Activated CD4-positive, CD25-positive, alpha-beta regulatory T cell treated with anti-CD3 and anti-CD28 coated beads, Interleukin-2, amount 50 U/mL, for 24 hours (primary cell): ENCODE measurements at places on chromosomes 6 and 20.

DNA sequence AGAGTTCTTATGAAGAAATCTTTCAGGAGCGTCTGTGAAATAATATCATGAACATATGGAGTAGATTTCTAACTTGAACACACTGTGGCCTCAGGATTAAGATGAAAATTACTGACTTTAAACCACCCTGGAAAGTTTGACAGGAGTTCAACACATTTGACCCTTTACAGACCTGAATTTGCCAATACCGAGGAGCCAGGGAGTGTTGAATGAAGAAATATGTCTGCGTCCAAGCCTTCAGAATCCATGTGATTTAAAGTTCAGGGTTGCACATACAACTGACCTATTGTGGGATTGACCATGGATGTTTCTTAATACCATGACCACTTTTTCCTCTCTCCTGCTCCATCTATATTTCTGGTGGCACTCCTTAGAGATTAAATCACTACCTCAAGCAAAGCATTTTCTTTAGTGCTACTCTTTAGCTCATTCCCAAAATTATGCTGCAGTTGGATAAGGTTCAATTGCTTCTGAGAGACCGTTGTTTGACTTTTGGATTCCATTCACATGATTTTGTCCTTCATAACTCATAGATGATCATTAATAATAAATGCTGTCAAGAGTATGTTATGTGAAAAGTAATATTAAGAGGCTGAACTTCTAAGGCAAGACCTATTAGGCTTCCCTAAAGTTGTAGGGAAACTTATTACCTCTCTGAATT lies 57.4 kb downstream of the PRL start:
- no peak for ATAC-seq

- no peak for ATAC-seq
These were observed 33.7 kb downstream of the SRSF3 start for GRCh38 chr6:36627801-36628246.

DNA sequence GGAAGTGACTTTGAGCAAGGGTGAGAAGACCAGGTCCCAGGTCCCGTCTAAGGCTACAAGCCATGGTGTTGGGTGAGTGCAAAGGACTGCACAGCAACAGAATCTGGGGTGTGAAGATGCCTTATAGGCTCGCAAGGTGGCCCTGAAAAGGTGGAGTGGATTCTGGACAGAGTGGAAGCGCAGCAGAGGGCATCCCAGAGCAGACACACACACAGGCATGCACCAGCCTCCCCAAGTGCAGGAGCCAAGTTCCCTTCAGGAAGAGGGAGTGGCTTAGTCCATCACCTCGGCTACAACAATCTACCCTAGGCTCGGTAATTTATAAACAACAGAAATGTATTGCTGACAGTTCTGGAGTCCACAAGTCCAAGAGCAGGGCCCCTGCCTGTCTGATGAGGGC lies 180.1 kb upstream of the PDE10A start:
- ATAC-seq = no peak

DNA sequence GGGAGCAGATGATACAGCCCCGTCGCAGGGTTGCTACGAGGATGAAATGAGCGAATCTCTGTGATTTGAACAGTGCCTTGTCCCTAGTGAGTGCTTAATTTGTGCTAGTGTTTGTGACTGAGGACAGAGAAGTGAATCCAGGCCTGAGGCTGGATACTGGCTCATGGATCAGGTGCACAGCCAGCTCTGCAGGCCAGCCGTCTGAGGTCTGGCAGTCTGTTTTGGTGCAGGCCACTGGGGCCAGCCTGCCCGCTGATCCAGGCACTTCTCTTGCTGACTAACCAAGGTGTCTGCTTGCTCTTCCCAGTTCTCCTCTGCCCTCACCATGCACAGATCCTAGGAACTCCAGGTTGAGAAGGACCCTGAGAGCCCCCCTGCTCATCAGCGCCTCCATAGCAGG lies 181.0 kb downstream of the LRFN2 start:
- no peak for ATAC-seq

- ATAC-seq = no peak
These were observed at the start of gene FRMD1 for GRCh38 chr6:168078943-168079405. Gene FRMD1 (minus strand): TSS chr6:168079212. CDS start chr6:168079094, 118 bp downstream.

GRCh38 chr6:34553750-34554149 lies 2.4 kb downstream of the SPDEF start:
- no peak for ATAC-seq

DNA sequence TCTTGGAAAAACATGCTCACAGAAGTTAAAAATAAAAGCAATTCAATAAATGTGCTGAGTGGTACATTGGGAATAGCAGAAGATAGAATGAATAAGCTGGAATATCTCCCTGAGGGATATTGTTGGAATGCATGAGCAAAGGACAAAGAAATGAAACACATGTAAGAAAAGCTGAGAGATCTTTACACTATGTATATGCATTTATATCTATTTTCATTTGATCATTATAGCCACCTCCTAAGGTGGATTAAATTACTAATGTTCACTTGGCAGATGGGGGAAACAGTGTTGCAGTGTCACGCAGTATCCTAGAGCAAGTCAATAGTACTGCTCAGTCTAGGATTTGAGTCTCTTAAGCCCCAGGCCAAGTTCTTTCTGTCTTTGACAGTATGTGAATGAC lies 542.0 kb upstream of the MARCKS start:
- ATAC-seq = no peak

DNA sequence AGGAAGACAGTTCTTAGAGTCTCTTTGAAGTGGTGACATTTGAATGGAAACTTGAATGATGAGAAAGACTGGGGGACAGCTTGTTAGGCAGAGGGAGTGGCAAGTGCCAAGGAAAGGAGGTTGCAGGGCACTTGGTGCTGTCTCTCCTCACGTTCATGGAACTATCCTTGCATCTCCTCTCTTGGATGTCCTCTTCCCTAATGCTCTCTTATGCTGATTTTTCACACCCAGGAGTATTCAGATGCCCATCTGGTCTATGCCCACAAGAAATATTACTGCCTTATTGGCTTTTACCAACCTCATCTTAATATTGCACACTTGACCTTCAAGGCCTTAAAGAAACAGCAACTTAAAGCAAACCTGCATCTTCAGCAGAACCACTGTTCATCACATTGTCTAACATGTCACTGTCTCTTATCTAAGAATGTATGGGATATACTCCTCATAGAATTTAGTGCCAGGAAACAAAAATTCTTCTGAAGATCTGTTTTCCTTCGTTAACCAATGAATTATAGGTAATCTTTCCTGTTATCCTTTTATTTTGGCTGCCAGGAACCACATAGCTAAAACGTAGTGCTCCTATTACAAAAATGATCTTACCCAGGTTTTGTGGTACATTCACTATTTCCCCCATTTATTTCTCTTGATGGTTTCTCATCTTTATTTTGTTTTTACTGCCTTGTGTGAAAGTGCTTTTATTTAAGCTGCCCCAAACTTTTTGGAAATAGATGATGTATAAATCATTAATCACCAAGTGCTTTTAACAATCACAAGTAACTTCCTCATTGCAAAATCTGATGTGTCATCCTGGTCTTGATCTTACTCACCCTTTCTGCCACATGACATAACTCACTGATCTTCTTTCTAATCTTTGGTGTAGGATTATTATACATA lies 12.8 kb downstream of the RGS17 start:
- ATAC-seq = peak; percentile 43

GRCh38 chr20:49346682-49347081 lies 68.8 kb upstream of the ZNFX1 start:
- no peak for ATAC-seq

GRCh38 chr6:71599359-71599758 lies 287.0 kb upstream of the RIMS1 start:
- ATAC-seq = no peak

- no peak for ATAC-seq
These were observed 36.8 kb downstream of the ZMYND8 start for GRCh38 chr20:47319517-47320252.

DNA sequence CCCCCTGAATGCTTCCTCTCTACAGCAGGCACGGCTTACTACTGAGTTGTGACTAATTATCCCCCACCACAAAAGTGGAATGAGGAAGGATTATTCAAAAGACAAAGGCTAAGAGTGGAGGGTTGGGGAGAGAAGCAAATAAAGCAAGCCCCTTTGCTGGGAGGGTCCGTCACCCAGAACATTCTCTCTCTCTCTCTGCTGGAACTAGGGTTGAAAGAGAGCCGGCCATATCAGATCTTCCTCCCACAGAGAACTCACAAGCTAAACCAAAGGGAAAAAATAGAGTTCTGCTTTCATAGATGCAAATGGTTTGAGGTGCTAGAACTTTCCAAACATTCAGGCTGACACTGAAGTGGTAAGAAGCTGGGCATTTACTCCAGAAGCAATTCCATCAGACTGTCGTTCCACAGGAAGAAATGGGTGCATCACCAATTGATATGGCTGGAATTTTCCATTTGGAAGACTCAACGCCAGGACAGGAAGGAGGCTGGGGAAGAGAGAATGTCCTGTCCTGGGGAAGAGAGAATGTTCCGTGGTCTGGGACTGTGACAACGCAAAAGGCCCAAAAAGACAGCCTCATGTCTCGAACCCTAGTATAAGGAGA lies 7.9 kb downstream of the ZMYND8 start:
- ATAC-seq = no peak

GRCh38 chr20:60281295-60281694 lies 323.1 kb downstream of the CDH26 start:
- no peak for ATAC-seq

- no peak for ATAC-seq
These were observed 54.6 kb downstream of the AFDN start for GRCh38 chr6:167881327-167881726.

DNA sequence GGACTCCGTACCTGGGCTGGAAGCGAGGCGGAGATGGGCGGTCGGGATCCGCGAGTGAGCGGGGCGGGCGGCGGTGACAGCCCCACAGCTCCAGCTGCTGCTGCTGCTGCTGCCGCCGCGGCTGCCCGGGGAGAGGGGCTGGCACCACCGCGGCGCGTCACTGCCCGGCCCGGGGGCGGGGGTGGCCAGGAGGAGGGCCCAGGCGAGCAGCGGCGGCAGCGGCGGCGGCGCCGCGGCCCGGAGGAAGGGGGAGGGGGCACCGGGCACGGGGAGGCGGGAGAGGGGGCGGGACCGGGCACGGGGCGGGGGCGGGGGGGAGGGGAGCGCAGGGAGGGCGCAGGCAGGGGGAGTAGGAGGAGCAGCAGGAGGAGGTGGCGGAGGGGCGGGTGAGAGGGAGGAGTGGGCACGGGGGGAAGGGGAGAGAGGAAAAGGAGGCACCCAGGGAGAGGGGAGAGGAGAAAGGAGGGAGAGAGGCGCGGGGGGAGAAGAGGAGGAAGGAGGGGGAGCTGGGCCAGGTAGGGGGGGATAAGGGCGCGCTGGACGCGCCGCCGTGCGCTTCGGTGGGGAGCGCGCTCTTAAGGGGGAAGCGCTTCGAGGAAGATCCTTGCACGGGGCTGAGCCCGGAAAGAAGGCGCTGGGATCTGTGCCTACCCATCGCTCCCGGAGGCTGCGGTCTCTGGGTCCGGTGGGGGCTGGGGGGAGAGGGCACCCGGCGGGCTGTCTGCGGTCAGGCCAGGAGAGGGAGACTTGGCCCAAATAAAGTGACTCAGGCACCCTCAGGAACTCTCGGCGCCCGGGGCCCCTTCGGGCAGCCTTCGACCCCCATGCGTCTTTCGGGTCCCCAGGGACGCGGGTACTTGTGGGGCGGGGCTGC lies 101.5 kb downstream of the NOL4L start:
- ATAC-seq = peak; percentile 25

DNA sequence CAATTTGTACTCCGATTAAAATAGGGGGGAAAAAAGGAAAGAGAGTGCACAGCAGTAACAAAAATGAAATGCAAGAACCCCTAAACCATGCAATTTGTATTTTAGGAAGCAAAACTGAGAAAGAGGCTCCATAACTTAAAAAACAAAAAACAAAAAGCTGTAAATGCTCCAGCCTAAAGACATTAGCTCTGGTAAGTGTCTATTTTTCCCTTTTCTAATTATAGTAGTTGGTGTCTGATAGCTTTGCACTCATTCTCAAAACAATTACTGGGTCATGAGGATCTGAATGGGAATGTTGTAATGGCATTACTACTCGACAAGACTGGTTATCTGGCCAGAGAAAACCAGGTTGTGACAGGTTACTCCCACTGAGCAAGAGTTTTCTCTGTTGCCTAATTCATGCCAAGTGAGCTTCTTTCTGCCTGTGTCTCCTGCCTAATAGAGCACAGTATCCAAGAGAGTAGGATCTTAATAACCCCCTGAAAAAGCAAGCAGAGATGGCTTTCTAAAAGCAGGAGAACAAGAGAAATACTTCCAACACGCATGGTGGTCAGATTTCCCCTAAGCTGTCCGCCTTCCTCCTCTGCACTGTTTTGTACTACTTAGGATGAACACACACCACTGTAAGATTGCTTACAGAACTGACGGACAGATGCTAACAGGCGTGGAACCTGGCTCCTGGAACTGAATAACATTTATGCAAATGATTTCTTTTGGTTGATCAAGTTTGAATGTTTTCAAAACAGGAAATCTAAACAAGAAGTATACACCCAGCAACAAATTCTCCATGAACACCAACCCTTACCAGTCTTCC lies 86.4 kb downstream of the FKBP5 start:
- ATAC-seq = no peak

GRCh38 chr20:10465135-10465534 lies 30.0 kb downstream of the SLX4IP start:
- ATAC-seq = no peak

- no peak for ATAC-seq
These were observed 197.0 kb downstream of the TRIM27 start for GRCh38 chr6:28726569-28727309.

GRCh38 chr6:36544228-36544627 lies 3.1 kb downstream of the STK38 start:
- no peak for ATAC-seq

GRCh38 chr6:108565893-108566292 lies 5.2 kb downstream of the FOXO3 start:
- ATAC-seq = peak; percentile 5

- no peak for ATAC-seq
These were observed 298.8 kb downstream of the FOXA2 start for GRCh38 chr20:22285555-22285954.

GRCh38 chr20:59005523-59006166 lies 1.4 kb downstream of the CTSZ start:
- ATAC-seq = no peak

GRCh38 chr6:61538801-61539200 lies 747.2 kb downstream of the KHDRBS2 start:
- no peak for ATAC-seq

DNA sequence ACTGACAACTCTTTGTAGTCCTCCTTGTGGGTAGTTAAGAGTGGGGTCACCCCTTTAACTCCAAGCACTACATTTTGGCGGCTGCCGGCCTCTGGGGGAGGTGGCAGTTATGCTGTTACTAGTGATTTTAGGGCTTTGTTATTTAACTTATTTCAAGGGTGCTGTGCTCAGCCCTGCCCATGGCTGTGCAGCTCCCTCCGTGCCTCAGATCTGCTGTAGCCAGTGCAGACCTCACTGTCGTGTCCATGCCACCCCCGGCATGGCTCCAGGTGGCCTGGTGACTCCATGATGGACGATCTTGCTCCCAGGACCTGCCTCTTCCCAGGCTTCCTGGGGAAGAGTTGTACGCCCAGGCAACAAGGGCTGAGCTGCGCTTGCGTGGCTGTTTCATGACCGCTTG lies 15.4 kb downstream of the UQCC2 start:
- ATAC-seq = no peak

- peak; percentile 13 for ATAC-seq
These were observed 20.0 kb upstream of the NFATC2 start for GRCh38 chr20:51562332-51563173.

GRCh38 chr20:400454-401275 lies 7.4 kb upstream of the RBCK1 start:
- no peak for ATAC-seq

- ATAC-seq = no peak
These were observed 174.0 kb upstream of the AFDN start for GRCh38 chr6:167652701-167653095.

GRCh38 chr6:100662264-100662663 lies 197.5 kb upstream of the SIM1 start:
- no peak for ATAC-seq
